ENCODE measurements at places on chromosomes 16 and 17.

DNA sequence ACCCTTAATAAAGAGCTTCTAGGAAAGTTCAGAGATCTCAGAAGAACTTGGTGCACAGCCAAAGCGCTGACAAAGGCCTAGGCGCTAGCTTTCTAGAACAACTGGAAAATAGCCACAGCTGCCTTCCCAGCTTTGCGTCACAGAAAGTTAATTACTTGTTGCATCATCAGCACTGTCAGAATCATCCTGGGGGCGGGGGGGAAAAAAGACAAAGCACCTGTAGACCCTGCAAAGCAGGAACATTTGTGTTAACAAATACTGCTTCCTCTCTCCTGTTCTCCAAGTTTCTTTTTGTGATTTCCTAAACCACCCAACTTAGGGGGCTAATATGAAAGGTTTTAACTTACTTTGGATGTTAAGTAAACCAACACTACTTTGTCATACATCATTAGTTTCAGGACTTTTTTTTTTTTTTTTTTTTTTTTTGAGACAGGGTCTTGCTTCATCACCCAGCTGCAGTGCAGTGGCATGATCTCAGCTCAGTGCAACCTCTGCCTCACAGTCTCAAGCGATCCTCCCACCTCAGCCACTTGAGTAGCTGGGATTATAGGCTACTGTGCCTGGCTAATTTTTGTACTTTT is 4.8 kb upstream of the AARSD1 start:
- no peak for DNase-seq

GRCh38 chr17:72677714-72678390 is 414.6 kb downstream of the SLC39A11 start:
- no peak for DNase-seq

DNA sequence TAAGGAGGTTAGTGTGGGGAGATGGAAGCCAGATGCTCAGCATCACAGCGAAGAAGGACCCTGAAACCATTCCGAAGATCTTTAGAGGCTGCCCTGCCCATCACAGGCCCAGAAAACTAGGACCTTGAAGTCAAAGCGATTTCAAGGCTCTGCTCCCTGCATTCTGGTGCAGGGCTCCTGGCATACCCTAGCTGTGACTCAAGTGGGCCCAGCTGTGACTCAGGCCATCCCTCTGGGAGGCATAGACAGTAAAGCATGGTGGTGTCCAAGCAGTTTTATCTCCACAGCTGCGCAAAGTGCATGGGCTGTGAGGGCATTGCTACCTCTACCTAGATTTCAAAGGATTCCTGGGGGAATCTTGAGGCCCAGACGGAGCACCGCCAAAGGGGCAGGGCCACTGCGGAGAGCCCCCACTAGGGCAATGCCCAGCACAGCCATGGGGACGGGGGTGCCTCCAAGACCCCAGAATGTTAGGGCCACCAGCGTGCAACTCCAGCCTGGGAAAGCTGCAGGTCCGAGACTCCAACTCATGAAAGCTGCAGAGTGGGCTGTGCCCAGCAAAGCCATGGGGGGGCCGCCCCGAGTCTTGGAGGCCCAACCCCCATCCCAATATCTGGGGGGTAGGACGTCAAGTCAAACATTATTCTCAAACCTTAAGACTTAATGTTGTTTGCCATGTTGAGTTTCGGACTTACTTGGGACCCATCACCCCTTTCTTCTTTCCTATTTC is 11.7 kb upstream of the ZNF594 start:
- DNase-seq: no peak

DNA sequence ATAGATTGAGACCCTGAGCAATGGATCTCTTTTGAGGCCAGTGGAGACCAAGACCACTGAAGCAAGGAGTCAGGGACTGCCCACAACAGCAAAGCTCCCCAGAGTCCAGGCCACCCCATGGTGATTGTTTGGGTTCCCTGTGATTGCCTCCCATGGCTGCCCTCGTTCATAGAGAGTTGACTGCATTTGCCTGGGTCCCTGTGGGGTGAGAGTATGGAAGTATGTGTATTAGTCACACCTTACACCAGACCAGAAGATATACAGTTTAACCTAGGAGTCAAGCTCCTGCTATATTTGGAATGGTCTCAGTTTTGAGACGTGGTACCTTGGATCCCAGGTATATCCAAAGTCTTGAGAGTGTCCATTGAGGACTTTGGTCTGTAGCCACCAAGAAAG is 20.2 kb downstream of the HLF start:
- no peak for DNase-seq

DNA sequence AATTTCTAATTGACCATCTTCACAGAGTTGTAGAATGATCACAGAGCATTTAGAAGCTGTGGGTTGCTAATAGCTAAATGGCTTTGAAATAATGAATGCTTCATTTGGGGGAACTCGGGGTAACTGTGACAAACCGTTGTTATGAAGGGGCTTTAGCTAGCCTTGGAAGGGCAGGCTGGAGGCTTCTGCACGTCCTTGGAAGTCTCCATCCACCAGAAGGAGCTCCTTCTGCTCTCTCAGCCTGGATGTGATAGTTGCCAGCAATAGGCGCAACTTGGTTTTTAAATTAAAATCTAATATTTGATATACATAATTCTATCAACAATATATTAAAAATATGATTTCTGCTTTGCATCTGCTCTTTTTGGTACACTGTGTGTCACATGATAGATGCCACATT is 200.5 kb downstream of the RPTOR start:
- DNase-seq: no peak

GRCh38 chr16:63530974-63531373 is 1494.7 kb upstream of the CDH8 start:
- DNase-seq: no peak

GRCh38 chr17:58172369-58173071 is 5.7 kb downstream of the OR4D2 start:
- no peak for DNase-seq
